ENCODE measurements at places on chromosomes 6 and 20. TPM values are rescaled to one million over a fixed set of nuclear protein-coding genes. Genes with fewer than 3 reads are reported as not detected.

DNA sequence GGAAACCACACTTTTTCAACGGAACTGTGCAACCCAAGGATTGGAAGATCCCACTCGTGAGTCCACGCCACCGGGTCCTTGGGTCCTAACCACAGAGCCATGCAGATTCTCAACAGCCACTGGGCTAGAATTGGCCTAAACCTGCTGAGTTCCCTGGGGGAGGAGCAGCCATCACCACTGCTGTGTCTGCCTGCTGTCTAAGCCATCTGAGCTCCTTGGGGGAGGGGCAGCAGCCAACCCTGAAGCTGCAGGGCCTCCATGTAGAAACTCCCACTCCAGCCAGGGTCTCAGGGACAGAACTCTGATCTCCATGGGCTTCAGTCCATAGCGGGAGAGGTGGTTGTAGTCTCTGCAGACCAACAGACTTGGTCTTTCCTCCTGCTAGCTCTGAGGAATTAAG is 154.6 kb upstream of the VGLL2 start:
- no peak for DNase-seq

DNA sequence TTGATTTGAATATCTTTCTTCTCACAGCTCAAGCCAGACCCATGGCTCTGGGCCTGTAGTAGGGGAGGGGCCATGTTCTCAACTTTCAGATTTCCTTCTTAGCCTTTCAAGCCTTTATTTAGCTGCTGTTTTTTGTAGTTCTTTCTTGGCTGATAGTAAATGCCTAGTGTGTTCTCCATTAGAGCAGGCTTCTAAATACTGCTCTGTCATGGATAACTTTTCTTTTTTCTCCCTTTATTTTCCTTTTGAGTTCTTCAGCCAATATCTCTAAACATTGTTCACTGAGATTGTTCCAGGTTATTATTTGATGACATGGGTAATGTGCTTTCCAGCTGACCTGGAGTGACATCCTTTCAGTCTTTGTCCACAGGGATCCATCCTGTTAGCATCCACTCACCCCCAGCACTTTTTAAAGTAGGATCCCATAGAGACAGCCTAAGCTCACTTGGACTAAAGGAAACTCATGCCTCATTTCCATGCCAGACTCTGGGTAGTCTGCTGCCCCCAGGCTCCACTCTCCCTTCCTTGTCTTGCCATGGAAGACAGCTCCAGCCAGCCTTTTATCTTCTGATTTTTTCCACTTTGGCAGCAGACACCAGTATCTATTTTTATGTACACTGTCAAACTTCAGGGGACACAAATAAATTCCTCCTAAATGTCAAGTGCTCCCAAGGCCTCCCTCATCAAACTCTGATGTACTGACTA is 645.6 kb downstream of the RNF144B start:
- no peak for DNase-seq

HCRTR2 gene
- total RNA-seq: not detected

DNA sequence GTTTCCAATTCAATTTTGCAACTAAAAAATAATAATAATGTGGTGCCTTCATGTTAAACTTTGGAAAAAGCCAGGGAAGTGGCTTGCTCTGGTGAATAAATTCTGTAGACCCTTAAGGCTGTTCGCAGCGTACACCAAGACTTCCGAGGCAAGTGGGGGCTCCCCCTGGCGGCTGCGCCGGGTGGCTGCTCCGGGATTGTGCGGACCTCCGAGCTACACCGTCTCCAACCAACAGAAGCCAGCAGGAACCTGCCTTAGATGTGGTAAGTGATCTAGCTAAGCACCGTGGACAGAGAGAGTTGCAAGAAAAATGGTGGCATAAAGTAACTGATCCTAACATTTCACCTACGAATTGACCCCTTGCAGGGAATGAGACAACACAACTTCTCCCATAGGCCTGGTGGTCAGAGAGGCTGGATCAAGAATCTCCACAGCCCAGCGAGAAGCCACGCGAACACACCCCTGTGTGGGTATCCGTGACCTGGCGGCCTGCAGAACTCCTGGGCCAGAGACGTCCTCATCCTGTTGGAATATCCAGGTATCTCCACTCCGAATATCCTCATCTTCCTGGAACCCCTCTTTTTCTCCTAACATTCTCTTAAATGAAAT is 69.6 kb downstream of the TBXT start:
- peak; percentile 59 for DNase-seq

GRCh38 chr6:21438986-21439352 is 154.6 kb upstream of the SOX4 start:
- no peak for DNase-seq

TMEM217 gene
- total RNA-seq: 8.5 TPM

- DNase-seq: peak; percentile 74
Measured at GRCh38 chr6:142387997-142388815, 86.4 kb downstream of the ADGRG6 start.

DNA sequence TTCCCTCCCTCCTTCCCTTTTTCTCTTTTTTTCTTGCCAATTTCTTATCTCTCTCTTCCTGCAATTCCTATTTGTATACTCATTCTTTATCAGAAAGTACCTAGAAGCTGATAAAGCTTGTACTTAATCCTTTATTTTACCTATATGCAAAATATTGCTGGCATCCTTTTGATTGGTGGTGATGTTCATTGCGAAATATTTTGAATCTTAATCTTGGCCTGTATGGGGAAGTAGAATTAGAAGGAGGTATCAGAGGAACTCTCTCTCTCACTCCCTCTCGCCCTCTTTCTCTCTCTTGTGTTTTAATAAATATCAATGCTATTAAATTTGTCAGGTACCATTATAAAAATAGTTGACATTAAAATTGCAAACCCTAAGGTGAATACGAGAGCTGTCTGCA is 52.8 kb downstream of the UST start:
- no peak for DNase-seq

KIF25 gene
- under 0.01 TPM for total RNA-seq

GRCh38 chr6:2639167-2639566 is 111.6 kb downstream of the MYLK4 start:
- DNase-seq: no peak

GRCh38 chr20:8476021-8476420 is 344.0 kb downstream of the PLCB1 start:
- peak; percentile 21 for DNase-seq

GRM1 gene
- total RNA-seq: under 0.01 TPM

- peak; percentile 56 for DNase-seq
Measured at GRCh38 chr20:35663516-35664465, 909 bp downstream of the CPNE1 start.

DNA sequence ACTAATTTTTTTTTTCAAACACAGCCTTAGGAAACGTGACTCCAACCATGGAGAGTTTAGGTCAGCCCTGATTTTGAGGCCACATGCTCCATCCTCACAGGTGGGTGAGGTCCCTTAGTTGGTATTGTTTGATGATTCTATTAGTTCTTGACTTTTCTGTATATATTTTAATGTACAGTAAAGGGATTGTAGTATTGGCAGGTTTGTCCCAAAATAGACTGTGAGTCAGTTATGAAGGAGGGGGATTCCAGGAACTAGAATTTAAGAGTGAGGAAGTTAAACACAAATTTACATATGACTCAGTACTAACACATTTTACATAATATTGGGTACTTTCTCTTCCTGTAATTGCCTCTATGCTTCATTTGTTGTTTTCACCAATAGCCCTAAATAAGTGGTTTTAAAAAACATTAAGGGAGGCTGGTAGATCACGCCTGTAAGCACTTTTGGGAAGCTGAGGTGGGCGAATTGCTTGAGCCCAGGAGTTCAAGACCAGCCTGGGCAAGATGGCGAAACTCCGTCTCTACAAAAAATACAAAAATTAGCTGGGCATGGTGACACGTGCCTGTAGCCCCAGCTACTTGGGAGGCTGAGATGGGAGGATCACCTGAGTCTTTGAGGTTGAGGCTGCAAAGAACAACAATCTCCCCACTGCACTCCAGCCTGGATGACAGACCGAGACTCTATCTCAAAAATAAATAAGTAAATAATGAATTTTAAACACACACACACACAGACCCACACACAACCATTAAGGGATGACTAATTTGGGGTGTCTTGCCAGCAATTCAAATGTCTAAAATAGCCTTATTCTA is 81.8 kb downstream of the SGK1 start:
- peak; percentile 7 for DNase-seq

TRIM10 gene
- total RNA-seq: under 0.01 TPM

GRCh38 chr20:23408957-23409356 is 12.3 kb downstream of the NAPB start:
- no peak for DNase-seq

- DNase-seq: no peak
Measured at GRCh38 chr6:16031278-16031981, 97.5 kb upstream of the MYLIP start.

GRCh38 chr6:108968325-108969316 is 120.4 kb downstream of the ARMC2 start:
- DNase-seq: no peak

METTL24 gene
- not detected for total RNA-seq

SPATS1 gene
- not detected for total RNA-seq

DLL1 gene
- 3.9 TPM for total RNA-seq

GRCh38 chr6:109373331-109373730 is 8.9 kb downstream of the CD164 start:
- DNase-seq: no peak

DNA sequence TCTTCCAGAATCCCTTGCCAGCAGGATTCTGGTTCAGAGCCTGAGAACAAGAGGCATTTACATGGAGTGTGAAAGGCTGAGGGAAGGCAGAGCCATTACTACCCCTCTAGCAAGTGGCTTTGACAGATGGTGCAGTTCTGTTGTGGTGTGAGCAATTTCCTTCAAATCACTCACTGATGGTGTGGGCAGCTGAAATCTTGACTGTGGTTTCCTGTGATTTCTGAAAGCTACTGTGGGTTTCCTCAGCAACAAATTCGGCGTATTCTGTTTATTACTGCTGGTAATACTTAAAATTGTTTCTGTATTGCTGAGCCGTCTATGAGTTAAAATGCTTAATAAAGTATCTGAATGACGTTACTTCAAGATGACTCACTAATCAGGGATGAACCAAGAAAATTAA is 181.5 kb upstream of the TCF21 start:
- peak; percentile 99 for DNase-seq

DNA sequence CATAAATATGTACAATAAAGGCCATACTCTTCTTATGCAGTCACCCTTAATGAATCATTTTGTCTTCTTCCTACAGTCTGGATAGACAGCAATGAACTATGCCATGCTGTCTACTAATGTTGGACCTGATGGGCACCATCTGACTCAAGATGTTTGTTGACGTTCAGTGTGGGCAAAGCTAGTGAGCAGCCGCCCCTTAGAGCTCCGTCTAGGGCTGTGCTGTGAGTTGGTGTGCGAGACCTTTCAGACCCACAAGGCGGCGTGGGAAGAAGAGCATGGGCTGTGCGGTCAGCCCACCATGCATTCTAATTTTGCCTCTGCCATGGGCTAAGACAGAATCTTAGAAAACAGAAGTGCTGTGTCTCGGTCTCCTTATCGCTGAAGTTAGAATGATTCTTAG is 829.4 kb downstream of the QKI start:
- DNase-seq: no peak

GRCh38 chr6:123777563-123777962 is 26.1 kb upstream of the NKAIN2 start:
- DNase-seq: no peak
